Activated CD8-positive, alpha-beta memory T cell treated with anti-CD3 and anti-CD28 coated beads, Interleukin-2, amount 50 U/mL, for 4 hours (primary cell): ENCODE measurements at places on chromosomes 12 and 14.

GRCh38 chr12:72677139-72677538 is 405.0 kb downstream of the TRHDE start:
- DNase-seq, result no peak

DNA sequence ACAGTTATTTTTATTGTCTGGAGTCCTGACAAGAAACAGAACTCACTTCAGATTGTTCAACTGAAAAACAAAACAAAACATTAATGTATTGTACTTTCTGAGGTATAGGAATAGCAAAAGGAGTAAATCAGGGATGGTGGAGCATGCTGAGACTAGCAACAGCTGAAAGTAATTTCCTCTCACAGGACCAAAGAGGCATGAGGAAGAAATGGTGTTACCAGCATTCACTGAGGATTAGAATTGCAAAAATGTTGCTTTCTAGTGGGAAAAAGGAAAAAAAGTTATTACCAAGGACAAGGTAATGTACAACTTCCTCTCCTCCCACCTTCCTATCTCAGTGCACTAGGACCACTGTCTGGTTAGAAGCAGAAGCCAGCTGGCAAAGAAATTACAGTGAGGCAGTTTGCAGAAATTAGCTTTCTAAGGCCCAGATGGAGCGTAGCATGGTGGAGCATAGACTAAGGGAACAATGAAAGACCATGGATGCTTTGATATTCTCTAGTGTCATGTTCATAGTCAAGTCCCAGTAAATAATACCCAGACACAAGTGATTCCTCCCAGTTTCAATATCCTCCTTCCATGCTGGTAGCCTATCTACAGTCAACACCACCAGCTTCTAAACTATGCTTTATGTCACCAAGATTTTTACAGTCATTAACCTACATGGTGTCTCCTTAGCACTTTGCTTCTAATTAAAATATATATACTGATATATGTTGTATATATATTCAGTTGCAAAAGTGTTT is 133.7 kb upstream of the DCN start:
- no peak for DNase-seq

- peak; percentile 72 for DNase-seq
These were observed 28.1 kb downstream of the TRPV4 start for GRCh38 chr12:109804820-109805761.

DNA sequence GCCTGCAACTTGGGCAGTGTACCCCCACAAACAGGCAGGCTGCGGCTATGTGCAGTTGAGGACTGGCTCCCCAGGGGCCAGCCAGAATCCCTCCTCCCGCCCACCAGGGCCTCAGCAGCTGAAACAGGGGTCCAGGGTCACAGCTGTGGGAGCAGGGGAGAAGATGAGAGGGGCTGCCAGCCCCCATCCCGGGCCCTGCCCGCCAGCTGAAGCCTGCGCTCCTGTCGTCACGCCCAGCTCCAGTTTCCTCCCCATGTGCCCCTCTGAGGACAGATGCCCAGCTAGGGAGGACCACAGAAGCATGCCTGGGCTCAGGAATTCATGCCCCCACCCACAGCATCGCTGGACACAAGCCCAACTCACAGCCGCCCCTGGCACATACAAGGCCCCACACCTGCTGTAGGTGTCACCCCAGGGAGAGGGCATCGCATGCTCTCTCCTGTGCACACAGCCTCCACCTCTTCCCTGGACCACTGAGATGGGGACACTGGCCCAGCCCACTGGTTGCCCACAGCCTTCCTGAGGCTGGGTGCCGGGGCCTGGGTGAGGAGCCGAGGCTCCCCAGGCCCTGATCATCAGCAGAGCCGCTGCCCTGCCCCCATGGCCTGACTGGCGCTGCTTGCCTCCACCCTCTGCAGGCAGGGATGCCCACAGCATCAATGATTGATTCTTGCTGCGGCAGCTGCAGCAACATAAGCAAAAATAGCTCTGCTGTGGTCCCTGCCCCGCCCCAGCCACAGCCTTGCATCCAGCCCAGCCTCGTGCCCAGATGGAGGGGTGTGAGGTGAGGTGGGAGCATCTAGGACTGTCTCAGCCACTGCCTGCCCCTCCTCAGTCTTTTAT is 3.7 kb upstream of the CLBA1 start:
- peak; percentile 13 for DNase-seq

- DNase-seq, result no peak
These were observed 76.7 kb downstream of the SRGAP1 start for GRCh38 chr12:63921157-63921556.

DNA sequence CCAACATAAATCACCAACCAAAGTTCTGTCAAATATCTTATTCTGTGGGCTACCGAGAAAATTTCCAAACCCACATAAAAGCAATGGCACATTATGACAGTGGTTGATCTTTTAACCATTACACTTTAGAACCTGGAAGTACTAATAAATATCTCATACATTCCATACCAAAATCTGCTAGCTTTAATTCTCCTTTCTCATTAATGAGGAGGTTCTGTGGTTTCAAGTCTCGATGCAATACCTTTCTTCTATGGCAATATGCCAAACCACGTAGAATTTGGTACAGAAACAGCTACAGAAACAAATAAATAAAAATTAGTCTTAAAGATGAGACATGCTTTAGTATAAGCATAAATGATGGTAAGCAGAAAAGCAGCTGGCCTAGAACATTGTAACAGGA is 100.7 kb downstream of the ELK3 start:
- DNase-seq, result no peak

- no peak for DNase-seq
These were observed 184.7 kb upstream of the GARIN2 start for GRCh38 chr14:67004521-67004920.

DNA sequence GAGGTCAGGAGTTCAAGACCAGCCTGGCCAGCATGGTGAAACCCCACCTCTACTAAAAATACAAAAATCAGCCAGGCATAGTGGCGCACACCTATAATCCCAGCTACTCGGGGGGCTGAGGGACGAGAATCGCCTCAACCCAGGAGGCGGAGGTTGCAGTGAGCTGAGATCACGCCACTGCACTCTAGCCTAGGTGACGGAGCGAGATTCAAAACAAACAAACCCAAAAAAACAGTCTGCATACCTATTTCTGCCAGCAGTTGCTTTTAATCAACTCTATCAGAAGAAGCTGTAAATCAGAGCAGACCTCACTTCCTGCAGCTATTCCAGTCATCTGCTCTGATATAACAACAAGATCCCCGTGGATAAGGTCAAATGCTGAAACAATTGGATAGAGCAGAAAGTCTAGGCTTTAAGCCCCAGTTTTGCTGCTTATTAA is 50.5 kb downstream of the LIMA1 start:
- no peak for DNase-seq

- no peak for DNase-seq
These were observed 14.7 kb downstream of the JAG2 start for GRCh38 chr14:105153739-105154475.

- DNase-seq, result no peak
These were observed 72.4 kb downstream of the RASSF3 start for GRCh38 chr12:64682572-64683277.

GRCh38 chr12:91825999-91826398 is 319.6 kb downstream of the BTG1 start:
- DNase-seq, result no peak

- no peak for DNase-seq
These were observed 17.5 kb downstream of the ANAPC5 start for GRCh38 chr12:121334513-121335343.

- DNase-seq, result no peak
These were observed 24.0 kb upstream of the MDM1 start for GRCh38 chr12:68356060-68356695.

GRCh38 chr14:32430326-32430725 is 101.2 kb downstream of the AKAP6 start:
- DNase-seq, result no peak

GRCh38 chr14:61470961-61471293 is 149.5 kb downstream of the PRKCH start:
- DNase-seq, result no peak

GRCh38 chr14:104841730-104842129 is 23.3 kb upstream of the CEP170B start:
- no peak for DNase-seq

- DNase-seq, result no peak
These were observed 21.7 kb downstream of the GNS start for GRCh38 chr12:64737539-64737938.

DNA sequence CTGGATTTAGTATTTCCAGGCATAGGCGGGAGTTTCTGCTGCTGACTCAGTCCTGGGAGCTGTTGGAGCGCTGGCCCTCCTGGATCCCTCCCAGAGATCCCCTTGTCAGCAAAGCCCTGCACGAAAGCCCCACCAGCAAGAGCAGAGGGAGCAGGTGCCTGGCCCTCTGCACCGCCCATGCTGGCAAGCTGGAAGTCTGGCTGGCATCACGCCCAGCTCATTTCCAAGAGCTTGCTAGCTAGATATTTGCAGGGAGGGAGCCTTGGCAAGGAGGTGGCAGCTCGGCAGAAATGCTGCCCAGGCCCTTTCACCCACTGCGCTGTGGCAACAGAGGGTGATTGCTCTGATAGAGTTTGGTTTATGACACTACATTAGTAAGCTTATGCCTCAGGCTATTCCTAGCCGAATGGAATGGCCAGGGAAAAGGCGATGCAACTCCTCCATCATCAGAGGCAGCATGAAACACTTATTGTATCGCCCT is 193.9 kb downstream of the EMP1 start:
- no peak for DNase-seq

DNA sequence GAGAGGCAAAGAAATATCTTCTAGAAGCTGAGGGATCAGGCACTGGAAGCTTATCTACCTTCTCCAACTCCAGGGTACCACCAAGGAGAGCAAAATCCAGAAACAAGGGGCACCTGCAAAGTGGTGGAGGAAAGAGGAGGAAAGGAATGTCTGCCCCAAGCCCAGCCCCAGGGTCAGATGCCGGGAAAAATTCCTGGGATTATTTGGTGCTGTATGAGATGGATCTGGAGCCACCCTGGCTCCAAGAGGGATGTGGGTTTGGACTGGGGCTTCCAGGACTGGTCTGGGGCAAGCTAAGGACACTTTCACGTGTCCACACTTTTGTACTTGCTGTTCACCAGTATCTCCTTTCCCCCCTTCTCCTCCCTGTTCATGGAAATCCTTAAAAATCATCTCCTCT is 69.8 kb downstream of the DPF3 start:
- DNase-seq, result no peak

DNA sequence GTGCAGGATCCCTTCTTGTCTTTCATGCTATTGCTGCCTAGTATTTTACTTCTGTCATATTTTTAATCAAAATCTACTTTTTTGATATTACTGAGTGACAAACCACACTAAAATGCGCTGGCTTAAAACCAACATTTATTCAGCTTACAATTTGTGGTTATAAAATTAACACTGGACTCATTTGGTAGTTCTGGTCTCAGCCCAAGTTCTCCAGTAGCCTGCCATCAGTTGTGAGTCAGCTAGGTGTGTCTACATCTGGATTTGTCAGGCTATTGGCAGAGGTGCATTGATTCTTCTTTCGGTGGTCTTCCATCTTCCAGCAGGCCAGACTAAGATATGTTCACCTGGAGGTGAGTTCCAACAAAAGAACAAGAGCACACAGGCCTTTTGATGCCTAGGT is 765.1 kb upstream of the FBXO33 start:
- DNase-seq, result no peak

GRCh38 chr14:61472011-61472672 is 150.8 kb downstream of the PRKCH start:
- DNase-seq, result no peak

GRCh38 chr14:65631040-65631439 is 218.5 kb downstream of the FUT8 start:
- DNase-seq, result no peak

- DNase-seq, result no peak
These were observed 6.2 kb upstream of the CPNE8 start for GRCh38 chr12:38911611-38912010.

- DNase-seq, result peak; percentile 10
These were observed 145.8 kb downstream of the KIF26A start for GRCh38 chr14:104284107-104284592.

DNA sequence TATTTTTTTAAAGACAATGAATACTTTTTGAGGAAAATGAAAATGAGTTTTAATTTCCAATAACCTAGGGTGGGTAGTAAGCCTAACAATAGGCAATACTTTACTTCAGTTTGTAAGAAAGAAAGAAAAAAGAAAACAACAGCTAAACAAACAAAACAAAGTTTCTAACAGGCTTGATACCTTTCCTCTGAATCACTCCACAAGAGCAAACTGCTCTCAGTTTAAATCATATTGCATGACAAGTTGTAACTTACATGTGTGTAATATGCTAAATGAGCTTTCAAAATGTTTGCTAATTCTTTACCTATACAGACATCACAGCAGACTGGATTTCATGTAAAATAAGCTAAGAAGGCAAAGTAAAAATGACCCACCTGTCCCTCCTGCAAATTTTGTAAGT is 6.7 kb upstream of the LMO3 start:
- no peak for DNase-seq

DNA sequence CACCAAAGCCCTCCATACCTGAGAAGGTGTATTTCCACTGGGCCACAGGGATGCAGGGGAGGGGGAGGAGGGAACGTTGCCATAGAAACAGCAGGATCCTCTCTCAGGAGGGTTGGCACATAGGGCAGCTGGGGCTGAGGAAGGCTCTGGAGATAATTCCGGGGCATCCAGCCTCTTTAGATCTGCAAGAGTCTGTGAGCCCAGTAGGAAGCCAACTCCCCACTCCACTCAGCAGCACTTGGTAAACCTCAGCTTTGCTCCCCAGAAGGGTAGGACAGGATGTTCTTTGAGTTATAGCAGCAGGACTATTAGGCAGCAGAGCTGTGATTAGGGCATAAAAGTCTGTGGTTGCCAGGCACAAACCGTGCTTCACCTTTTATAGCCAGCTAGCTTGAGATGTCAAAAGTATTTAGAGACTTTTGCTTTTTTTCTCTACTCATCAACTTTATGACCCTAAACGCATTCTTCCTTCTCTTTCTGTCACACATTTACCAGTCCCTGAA is 7.8 kb upstream of the PLEKHG3 start:
- DNase-seq, result no peak

DNA sequence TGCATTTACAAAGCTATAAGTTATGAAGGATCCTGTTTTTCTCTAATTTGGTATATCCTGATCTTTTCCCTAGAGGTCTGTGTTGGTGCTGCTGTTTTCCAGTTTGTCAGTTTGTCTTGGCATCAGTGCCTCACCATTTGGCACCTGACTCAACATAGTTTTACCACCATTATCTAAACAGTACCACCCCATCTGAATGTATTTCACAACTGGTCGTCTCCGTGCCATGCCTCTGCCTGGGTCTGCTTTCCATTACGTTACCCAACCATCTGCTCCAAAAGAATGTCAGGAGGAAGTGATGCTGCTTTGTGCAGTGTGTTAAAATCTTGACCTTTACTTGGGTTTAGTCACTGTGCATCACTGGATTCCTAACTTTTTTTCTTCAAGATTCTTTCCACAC is 129.3 kb upstream of the RASSF8 start:
- no peak for DNase-seq

DNA sequence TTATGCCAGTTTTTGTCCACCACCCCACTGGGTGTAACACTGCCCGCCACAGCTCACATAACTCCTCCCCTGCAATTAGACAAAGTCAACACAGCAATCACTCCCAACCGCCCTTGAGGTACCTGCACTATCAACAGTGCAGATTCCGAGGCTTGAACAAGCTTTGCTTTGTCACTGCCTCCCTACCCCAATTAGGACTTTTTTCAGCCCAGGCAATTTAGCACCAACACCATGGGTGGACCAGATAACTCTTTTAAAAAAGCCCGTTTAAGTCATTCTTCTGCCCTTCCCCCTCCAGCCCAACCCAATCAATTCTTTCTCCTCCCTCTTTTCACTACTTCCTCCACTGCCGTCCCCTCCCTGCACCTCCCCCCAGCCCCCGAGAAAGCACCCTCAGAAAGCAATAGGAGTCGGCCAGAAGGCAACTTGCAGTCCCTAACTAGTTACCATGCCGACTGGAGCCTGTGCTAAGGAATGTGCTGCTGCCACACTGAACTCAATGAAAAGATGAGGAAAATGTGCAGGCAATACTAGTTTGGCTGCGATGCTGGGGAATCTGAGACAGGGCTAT is 45.7 kb upstream of the OTX2 start:
- no peak for DNase-seq
